T-helper 2 cell treated with Interferon-gamma antibody and Interleukin-4, amounts not matched to agents 100 ng/mL and 5 ng/mL, for 36 hours (primary cell): ENCODE measurements at places on chromosomes 5 and 9. TPM values are rescaled to one million over a fixed set of nuclear protein-coding genes. Genes with fewer than 3 reads are reported as not detected.

Gene ARSI
- not detected in 2 replicates for total RNA-seq

Gene KIF4B
- total RNA-seq = 0.07 TPM in 1 of 2 replicates, not detected in the other

Gene FBXW11
- 31.1 and 33.6 TPM in 2 replicates for total RNA-seq

Gene SVEP1
- not detected in 2 replicates for total RNA-seq

Gene CLINT1
- total RNA-seq = 109 TPM in 2 replicates

Gene ARL10
- total RNA-seq = 6.4 and 6.5 TPM in 2 replicates

Gene OTULIN
- 61.9 and 62.6 TPM in 2 replicates for total RNA-seq

Gene TUSC1
- total RNA-seq = 0.30 and 0.34 TPM in 2 replicates

Gene NSMF
- 50.6 and 51.5 TPM in 2 replicates for total RNA-seq

Gene PAEP
- total RNA-seq = not detected in 2 replicates

Gene BARX1
- 0.20 TPM in 1 of 2 replicates, not detected in the other for total RNA-seq

Gene TBC1D13
- total RNA-seq = 21.1 and 22.2 TPM in 2 replicates

Gene SPINK7
- total RNA-seq = not detected in 2 replicates

Gene PROB1
- total RNA-seq = 5.5 and 6.0 TPM in 2 replicates

Gene SNCB
- total RNA-seq = not detected in 2 replicates

Gene C1QTNF2
- total RNA-seq = not detected in 2 replicates

Gene CDC20B
- 0.14 and 0.32 TPM in 2 replicates for total RNA-seq

Gene ANKRD18A
- total RNA-seq = 2.1 and 4.5 TPM in 2 replicates

Gene NOXA1
- total RNA-seq = 0.80 and 0.98 TPM in 2 replicates

Gene MACROH2A1
- 315 and 325 TPM in 2 replicates for total RNA-seq

Gene EIF4E1B
- total RNA-seq = not detected in 2 replicates

Gene DPM2
- total RNA-seq = 66.5 and 68.6 TPM in 2 replicates

Gene FAM221B
- not detected in 2 replicates for total RNA-seq

Gene PCYOX1L
- total RNA-seq = 31.1 and 31.2 TPM in 2 replicates

Gene ZNF474
- total RNA-seq = 0.39 TPM in 1 of 2 replicates, not detected in the other

Gene ARHGEF37
- total RNA-seq = 0.68 and 0.80 TPM in 2 replicates

Gene BTNL8
- total RNA-seq = not detected in 2 replicates

Gene C8G
- total RNA-seq = 2.3 and 4.1 TPM in 2 replicates

Gene RNF224
- total RNA-seq = 0.14 TPM in 1 of 2 replicates, not detected in the other

Gene TMEM215
- not detected in 2 replicates for total RNA-seq

Gene NOTCH1
- 66.1 and 67.4 TPM in 2 replicates for total RNA-seq

Gene PTGER4
- 82.2 and 84.2 TPM in 2 replicates for total RNA-seq

Gene ARID3C
- 0.14 TPM in 2 replicates for total RNA-seq

Gene CNTNAP3
- total RNA-seq = not detected in 2 replicates

Gene PPP1R2B
- total RNA-seq = 0.43 and 0.57 TPM in 2 replicates

Gene PRR16
- not detected in 2 replicates for total RNA-seq

Gene VCAN
- total RNA-seq = not detected in 2 replicates

Gene TXNDC8
- not detected in 2 replicates for total RNA-seq

Gene OR1J2
- not detected in 2 replicates for total RNA-seq

Gene PIP5K1B
- total RNA-seq = 6.4 and 7.0 TPM in 2 replicates

Gene FOXD4L6
- total RNA-seq = not detected in 2 replicates

Gene PSD2
- total RNA-seq = not detected in 2 replicates

Gene TRIM36
- total RNA-seq = 0.16 TPM in 1 of 2 replicates, not detected in the other

Gene ACER2
- 2.5 and 2.9 TPM in 2 replicates for total RNA-seq

Gene CDH18
- total RNA-seq = not detected in 2 replicates

Gene RGS7BP
- not detected in 2 replicates for total RNA-seq

Gene MOB3B
- total RNA-seq = 0.34 and 0.39 TPM in 2 replicates

Gene IL4
- 4.0 and 7.9 TPM in 2 replicates for total RNA-seq

Gene FOXD1
- total RNA-seq = 0.07 and 0.11 TPM in 2 replicates

Gene C1QTNF3
- 4.5 TPM in 2 replicates for total RNA-seq
